ENCODE measurements at places on chromosomes 7 and 10.

DNA sequence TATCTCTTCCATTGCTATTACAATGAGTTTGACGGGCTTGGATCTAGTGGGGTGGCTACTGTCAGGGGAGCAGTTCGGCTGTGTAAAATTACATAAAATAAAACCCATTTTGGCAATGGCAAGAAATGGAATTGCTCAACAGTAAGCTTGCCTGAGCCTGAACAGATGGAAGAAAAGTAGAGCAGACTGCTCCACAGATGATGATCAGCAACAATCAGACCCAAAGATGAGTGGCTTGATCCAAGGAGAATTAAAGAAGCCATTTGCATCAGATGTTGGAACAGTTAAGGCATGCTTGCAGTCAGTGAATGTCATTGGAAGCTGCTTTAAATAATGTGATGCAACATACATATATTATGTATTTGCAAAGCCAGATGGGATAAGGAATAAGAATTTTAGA is 256.6 kb upstream of the SMIM30 start:
- DNase-seq: no peak

DNA sequence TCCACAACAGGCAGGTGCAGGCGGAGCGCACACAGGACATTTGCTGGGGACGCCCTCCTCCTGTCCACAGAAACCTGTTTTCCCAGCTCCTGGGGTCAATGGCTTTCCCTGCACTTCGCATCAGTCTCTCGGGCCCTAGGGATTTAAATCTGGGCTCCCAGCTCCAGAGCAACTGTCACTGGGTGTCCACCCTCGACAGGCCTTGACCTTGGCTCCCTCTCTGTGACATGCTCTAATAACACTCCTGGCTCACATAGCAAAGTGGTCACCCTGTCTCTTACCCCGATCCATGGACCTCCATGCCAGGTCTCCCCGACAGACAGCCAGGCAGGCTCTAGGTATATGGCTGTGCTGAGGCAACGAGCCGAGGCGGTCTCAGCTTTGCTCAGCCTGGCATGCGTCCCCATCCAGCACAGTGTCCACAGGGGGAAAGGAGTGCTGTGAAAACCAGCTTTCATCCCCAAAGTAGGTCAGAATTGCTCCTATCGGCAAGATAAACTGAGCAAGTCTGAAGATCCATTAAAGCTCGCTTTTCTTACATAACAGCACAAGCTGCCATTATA is 195.6 kb downstream of the TNS3 start:
- no peak for DNase-seq

DNA sequence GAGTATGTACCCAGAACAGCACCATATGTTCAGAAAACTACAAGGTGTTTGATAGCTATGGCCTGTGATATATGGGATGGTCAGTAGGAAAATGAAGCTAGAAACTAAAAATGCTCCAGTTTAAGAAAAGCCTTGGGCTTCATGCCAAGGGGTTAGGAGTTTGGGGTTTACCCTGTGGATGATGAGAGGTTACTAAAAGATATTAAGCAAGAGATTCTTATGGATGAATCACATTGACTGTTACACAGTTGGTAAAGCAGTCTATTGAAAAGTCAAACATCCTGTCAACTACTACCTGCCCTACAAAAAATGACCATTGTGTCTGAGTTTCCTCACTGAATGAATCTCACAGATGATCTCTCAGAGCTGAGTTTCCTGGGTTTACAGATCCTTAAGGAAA is 166.2 kb upstream of the INHBA start:
- DNase-seq: no peak

DNA sequence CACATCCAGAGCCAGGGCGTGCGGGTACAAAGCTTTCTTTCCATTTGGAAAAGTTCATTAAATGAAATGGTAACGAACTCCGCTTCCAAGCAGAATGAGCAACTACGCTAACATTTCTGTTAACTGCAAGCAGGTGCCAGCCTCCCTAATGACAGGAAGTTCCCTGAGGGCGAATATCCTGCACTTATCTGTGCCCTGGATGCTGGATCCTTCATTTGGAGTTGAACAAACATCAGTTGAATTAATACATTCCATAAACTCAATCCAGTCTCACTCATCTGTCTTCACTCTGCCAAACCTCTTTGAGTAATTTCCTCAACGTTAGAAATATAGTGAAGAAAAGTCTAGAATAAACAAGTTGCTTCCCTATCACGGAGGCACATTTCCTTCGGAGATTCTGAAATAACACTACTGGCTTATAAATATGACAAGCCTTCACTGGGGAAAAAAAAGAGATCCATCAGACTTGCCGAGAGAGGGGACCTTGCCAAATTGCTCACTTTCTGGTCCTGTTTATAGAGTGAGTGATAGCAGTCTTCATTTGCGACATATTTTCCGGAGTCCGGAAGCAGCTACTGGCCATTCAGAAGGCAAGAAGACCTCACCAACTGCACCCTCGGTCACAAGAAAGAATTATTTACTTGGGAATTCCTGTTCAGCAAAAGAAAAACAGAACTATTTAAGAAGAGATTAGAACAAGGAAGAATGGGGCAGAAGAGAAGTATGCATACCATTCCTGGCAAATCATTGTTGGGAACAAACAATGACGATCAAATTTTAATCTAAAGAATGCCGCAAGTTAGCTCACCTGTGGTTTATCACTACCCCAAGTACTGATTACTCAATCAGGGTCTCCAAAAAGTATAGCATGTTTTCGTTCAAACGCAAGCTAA is 196.4 kb downstream of the FAM107B start:
- no peak for DNase-seq

DNA sequence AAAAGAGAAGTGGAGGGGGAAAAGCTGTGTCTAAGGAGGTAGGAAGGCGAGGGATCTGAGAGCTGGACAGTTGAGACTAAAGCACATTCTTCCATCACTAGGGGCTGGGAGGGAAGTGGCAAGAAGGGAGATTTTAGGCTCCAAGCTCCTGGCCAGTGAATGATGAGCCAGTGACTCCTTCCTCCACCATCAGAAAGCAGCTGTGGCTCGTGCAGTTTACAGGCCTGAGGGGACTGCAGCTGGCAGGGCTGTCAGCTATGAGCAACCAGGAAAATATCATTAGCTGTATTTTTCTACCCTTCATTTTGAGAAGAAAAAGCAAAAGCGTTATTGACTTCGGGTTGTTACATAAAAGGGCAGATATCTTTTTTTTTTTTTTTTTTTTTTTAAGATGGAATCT is 60.7 kb downstream of the GPAM start:
- DNase-seq: no peak
